ENCODE measurements at places on chromosomes 7 and 10. TPM values are rescaled to one million over a fixed set of nuclear protein-coding genes. Genes with fewer than 3 reads are reported as not detected.

DNA sequence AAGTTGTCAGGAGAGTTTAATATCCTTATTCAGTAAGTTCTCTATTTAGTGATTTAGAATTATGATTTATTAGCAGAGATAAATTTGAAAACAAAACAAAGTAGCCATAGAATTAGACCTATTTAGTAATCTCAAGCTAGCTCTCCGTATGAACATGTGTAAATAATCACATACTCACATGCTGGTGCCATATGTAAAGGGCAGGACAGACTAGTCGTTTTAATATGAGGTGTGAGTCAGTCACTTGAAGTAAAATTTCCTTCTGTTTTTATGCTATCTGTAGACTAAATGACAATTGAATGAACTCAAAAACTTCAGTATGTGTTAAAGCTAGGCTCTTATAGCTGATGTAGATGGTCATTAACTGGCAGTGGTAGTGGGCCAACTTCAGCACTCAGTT, 67.1 kb downstream of the WAC start:
- no peak for DNase-seq

GRCh38 chr7:42035210-42035609, 201.8 kb downstream of the GLI3 start:
- peak; percentile 3 for DNase-seq

DNA sequence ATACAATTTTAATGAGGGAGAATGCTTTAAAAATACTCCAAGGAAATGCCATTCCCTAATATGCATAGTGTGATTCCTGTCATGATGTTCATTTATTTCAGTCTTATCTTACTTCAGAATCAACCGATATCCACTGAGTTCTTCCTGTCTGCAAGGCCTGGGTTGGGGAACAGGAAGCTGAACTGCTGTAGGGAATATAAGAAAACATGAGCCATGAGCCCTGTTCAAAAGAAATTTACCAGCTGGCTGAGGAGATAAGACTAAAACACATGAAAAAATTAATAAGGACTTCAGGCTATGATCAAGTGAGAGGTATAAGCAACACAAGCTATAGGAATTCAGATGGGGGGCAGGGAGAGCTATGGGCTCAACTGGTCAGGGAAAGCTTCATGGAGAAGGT, 184.7 kb downstream of the PLPP4 start:
- no peak for DNase-seq

The GSAP gene
- 12.2 TPM for total RNA-seq

The WNT2 gene
- total RNA-seq, result not detected

The RET gene
- total RNA-seq, result not detected

DNA sequence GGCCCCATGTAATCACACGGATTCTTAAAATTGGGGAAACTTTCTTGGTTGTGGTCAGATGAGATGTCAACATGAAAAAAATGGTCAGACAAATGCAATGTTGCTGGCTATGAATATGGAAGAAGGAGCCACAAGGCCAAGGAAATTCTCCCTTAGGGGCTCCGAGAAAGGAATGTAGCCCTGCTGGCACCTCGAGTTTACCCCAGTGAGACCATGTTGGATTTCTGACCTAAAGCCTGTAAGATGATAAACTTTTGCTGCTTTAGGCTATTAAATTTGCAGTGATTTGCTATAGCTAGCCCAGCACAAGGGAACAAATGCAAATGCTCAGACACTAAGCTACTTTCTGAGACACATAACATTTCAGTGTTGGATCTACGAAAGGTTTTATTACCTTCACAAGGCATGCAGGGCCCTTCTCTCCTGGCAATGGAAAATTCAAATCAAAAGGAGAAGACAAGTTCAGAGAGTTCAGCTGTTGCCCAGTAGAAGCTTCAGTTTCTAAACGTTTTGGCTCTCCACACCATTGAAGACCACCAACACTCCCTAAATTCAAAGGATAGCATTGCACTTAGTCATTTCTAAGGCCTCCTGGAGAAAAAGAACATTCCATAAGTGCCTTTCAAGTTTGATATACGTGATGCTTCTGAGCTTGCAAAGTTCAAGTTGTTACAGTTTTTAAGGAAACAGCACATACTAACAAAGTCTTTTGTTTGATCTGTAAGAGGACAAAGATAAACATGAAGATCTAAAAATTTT, 23.4 kb downstream of the MCMBP start:
- peak; percentile 74 for DNase-seq

GRCh38 chr7:2248984-2249694, 7.1 kb downstream of the NUDT1 start:
- DNase-seq, result peak; percentile 99

The ECD gene
- total RNA-seq, result 32.7 TPM

DNA sequence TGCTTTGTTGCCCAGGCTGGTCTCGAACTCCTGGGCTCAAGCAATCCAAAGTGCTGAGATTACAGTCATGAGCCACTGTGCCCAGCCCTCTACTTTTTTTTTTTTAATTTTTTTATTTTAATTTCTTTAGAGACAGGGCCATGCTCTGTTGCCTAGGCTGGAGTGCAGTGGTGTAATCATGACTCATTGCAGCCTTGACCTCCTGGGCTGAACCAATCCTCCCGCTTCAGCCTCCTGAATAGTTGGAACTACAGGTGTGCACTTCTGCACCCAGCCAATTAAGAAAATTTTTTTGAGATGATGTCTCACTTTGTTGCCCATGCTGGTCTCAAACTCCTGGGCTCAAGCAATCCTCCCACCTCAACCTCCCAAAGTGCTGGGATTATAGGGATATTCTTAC, 528.6 kb downstream of the GATA3 start:
- no peak for DNase-seq

All from myocyte (in vitro differentiated cells).